ENCODE measurements at places on chromosomes 7 and 10.

GRCh38 chr10:90652519-90652918, 205.3 kb downstream of the HTR7 start:
- DNase-seq: no peak

- DNase-seq: no peak
These were observed 80.6 kb upstream of the NAMPT start for GRCh38 chr7:106365252-106366005.

GRCh38 chr7:105249216-105249615, 139.5 kb downstream of the SRPK2 start:
- DNase-seq: no peak

DNA sequence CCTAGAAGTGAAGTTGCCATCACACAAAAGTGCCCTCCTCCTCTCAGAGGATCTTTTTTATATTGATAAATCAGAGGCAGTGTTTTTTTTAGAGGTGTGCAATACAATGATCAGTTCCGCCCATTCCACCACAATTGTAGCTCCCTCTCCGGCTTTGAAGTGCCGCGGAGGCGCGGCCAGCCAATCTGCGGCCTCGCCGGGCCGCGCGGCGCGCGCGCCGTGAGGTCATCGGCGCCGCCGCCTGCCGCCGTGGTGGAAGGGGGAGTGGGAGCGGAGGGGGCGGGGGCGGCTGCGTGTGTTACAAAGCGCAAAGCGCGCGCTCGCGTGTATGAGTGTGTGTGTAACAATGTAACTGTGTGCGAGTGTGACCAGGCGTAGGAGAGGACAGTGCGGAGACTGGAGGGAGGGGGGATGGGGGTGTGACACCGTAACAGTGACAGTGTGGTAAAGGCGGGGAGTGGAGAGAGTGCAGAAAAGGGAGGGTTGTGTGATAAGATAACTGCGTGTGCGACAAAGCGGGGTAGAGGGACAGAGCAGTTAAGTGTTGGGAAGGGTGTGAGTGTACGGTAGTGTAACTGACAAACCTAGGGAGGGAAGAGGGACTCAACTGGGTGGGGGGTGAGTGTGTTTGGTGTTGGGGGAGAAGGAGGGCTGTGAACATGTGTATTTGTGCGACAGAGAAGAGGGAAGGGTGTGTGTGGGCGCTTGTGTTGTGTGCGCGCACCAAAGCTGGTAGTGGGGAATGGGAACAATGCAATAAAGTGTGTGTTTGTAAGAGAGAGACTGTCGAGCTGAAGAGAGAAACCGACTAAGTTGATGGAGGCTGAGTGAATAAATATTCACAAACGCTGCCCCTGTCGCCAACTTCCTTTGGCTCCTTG, at the start of gene SP8:
TSS of gene SP8 (minus strand) at position 108 of the 881 bp plus-strand sequence. CDS start at position 20, 88 bp downstream.
- peak; percentile 21 for DNase-seq

- no peak for DNase-seq
These were observed 724.7 kb upstream of the FZD8 start for GRCh38 chr10:36366843-36367242.

DNA sequence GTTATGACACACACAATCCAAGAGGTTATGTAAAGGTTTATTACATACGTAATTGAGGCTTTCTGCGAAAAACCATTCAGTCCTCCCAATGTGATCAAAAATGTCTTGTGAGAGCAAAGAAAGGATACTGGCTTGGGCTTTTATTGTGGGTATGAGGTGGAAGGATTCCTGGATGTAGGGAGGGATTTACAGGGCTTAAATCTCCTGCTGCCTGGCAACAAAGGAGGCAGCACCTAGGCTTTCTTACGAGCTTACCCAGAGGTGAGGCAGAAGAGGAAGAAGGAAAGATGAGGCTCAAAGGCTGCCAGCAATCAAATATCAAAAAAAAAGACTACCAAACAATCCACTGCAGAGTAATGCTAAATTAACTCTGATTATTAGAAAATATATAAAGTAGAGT, 1149.5 kb upstream of the POT1 start:
- DNase-seq: no peak

DNA sequence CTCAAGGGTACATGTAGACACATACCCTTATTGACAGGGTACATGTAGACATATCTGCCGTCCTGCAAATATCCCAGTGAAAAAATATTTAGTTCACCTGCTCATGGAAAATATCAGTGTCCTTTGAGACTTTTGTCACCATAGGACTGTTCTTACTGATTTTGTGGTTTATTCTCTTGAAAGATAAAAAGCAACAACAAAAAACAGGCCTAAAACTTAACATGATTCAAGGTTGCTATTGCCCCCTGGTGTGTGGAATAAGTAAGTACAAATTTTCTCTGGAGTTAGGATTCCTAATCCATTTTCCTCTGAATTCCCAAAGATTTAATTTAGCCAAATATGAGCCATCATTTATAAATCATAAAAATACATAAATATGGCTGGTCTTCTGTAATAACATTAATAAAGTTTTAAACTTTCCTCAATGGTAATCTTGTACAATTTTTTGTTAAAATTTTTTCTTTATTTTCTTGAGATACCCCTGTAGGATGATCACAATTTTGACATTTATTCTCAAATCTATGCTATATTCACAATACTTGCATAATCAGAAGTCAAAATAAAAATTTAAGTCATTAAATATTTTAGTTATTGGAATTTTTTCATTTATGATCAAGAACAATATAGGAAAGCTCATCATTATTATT, 741.4 kb upstream of the POT1 start:
- DNase-seq: no peak

DNA sequence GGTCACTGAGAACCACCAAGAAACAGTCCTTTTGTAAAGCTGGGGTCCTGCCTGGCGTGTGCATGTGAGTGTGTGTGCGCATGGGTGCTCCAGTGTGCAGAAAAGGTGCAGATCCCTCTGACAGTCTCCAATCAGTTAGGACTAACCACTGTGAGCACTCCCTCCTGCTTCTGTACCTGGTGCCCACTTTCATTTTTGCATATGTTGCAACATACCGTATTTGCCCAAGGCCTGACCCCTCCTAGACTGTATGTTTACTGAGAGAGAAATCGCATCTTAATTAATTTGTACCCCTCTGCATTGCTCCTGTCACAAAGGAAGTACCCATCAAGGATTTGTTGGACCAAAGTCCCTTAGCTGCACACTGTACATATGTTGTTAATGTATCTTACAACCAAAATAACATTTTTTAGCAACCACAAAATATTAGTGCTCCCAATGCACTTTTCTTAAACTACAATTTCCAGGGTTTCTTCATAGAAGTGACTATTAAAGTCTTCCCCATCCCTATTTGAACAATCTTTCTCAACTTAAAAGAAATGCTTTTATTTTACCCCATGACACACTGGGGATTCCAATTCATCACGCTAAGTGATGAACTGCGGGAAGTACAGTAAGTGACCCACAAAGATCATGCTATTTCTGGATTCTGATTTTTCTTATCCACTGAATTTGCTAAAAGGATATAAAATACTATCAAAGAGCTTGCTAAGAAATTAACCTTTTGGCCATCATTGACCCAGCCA, 16.6 kb downstream of the PAXIP1 start:
- no peak for DNase-seq

DNA sequence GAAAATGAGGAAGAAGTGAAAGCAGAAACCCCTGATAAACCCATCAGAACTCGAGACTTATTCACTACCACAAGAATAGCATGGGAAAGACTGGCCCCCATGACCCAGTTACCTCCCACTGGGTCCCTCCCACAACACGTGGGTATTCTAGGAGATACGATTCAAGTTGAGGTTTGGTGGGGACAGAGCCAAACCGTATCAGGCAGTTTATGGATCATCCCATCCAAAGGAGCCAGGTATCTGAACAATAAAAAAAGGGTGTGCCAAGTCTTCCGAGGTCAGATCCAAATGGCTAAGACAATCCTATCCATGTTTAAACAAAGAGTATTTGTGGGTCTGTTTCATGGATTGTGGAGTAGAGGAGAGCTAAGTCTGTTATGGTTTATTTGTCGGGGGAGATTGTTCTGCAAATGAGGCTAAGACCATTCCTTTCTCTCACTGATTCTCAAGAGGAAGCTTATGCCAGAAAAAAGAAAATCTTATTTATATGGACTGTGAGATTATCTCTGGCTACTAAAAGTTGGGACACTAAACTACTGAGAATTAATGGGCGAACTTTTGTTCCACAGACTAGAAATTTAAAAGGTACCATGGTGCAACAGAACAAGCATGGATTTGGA, 203.7 kb downstream of the IPMK start:
- no peak for DNase-seq

GRCh38 chr7:44324481-44325200, 753 bp downstream of the CAMK2B start:
- DNase-seq: peak; percentile 34

DNA sequence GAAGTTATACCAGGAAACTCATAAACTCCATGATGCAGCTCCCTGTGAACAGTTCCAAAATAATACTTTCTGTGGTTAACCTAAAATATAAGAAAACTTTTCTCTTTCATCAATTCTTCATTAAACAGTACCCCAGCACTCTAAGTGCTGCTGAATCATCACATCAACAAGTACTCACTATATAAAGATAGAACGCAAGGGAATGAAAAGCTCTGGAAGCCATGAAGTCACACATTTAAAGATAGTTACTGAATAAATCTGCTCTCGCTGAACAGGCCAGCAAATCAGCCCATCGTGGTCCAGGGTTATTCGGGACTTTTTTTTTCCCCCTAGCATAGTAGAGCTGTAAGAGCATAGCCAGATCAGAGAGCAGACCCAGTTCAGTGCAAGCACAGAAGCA, 254.3 kb downstream of the IPMK start:
- no peak for DNase-seq

DNA sequence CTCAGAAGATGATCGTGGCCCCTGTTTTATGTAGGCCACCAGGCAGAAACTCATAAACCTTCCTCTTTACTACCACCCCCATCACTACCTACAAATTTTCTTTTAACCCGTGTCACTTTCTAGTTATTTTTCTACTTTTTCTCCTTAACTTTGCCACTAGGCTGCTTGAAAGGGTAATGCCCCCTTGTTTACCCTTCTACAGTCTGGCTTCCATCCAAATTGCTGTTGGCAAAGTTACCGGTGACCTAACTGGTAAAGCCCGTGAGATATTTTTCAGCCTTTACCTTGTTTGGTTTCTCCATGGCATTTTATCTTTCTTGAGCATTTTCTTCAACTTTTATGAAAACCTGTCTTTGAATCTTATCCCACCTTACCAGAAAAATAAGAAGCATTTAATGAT, 153.0 kb downstream of the WNT2 start:
- no peak for DNase-seq

DNA sequence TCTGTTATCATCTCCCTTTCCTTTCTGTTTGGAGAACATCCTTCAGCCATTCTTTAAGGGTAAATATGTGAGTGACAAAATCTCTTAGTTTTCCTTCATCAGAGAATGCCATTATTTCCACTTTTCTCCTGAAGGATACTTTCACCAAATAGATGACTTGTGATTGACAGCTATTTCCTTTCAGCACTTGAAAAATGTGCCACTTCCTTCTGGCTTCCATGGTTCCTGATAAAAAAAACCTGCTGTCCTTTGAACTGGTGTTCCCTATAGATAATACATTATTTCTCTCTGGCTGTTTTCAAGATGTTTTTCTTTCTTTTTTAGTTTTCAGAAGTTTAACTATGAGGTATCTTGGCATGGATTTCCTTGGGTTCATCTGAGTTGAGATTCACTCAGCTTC, 79.7 kb downstream of the TBXAS1 start:
- no peak for DNase-seq

GRCh38 chr7:157235357-157236333, 96.9 kb downstream of the UBE3C start:
- DNase-seq: no peak

DNA sequence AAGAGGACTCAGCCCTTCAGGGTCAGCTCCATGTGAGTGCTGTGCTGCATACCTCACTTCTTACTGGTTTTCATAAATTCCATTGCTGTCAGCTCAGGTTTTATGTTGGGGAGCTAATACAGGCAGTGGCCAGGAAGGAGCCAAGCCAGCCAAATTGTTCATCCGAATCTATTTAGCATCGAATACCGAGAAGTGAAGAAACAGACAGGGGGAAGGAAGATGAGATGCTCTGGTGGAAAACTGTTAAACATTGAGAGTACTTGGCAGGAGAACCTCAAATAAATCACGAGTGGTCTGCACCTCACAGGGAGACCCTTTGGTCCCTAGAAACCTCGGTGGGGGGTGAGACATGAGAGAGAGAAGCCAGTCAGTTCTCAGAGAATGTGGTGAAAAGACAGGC, 196.0 kb upstream of the TMEM72 start:
- DNase-seq: no peak

DNA sequence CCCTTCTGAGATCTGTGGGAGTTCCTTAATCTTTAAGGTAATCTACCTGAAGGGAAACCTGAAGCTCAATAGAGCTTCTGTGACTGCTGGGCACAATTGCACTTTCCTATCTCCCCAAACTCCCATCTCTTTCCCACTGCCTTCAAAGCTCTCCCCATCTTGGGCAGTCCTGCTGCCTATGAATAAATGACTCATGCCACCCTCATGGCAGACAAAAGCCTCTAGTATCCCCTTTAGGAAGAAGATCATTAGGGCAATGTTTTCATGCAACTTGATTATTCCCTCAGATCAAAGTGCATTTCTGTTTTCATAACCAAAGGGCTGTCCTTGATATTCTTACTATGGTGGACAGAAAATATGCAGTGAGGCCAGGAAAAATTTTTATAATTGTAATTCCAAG, 704.9 kb upstream of the LRRN3 start:
- DNase-seq: no peak

- no peak for DNase-seq
These were observed 169.6 kb upstream of the KIAA1217 start for GRCh38 chr10:24039315-24039714.

GRCh38 chr7:28447071-28447470, 34.8 kb downstream of the CREB5 start:
- no peak for DNase-seq

DNA sequence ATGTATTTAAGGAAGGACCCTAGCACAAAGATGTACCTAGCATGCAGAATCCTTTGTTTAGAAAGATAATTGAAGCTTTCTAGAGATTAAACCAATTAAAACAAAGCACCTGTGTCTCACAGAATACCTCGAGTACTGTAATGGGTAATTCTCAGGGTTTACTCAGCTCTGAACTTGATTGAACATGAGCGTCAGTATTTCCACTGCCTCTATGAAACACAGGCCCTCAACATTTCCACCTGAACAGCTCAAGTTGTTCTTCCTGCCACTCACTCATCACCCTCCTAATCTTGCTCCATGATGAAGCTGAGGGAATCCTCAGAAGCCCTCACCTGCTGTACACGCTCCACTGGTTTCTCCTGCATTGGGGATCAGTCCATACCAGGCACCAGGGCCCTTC, 33.7 kb upstream of the FZD1 start:
- DNase-seq: no peak

GRCh38 chr7:125926621-125927020, 997.0 kb upstream of the POT1 start:
- no peak for DNase-seq

DNA sequence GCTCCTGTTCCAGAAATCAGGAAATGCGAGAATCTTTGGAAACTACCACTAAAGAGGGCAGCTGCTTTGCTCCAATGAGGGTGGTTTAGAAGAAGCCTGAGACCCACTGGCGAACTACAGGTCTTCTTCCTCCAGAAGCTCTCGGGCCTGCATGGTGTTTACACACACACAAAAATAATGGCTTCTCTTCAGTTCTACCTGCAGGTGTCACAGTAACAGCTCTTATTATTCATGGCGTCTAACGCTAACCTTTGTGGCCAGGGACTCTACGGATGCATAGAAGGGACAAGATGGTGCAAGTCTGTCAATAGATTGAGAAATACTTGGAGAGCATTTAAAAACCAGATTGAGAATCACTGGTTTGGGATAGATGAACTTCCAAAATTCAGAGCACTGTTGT, 22.4 kb downstream of the GPR141 start:
- DNase-seq: no peak

GRCh38 chr7:116511552-116512519, 12.3 kb downstream of the CAV2 start:
- no peak for DNase-seq
